ENCODE measurements at places on chromosomes 4 and X.

GRCh38 chrX:1477801-1478458, 25.2 kb upstream of the ASMTL start:
- no peak for DNase-seq

DNA sequence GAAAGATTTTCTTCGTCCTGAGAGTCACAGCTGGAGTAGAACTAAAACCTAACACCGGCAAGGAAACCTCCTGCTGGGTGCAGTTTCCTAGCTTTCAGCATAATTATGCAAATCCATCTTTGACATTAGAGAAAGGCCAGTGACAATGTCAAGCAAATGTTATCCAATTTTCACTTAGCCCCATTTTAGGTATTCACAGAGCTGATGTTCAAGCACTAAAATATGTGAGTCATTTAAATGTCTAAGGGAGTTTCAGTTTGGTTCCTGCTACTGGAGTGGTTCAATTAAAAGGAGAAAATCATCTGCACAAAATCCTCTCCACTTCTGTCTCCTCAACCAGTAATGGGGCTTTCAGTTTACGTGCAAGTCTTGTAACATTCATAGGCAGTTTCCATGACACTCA, 37.1 kb upstream of the AMOT start:
- DNase-seq, result no peak

DNA sequence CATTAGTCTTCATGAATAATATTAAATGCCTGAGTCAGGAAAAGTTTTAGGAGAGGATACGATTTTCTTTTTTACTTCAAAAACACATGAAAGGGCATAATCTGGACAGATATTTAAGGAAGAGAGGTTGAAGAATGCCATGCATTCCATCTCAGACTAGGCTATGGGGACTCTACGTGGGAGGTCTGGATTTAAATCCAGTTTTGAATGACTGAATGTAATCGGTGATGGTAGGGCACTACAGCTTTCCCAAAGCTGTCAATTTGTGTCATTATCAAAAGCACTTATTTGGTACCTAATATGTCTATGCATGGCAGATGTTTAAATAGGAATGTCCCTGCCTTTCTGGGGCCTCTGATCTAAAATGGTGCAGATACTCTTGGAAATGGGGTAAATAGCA, 59.3 kb upstream of the RPL34 start:
- DNase-seq, result no peak

DNA sequence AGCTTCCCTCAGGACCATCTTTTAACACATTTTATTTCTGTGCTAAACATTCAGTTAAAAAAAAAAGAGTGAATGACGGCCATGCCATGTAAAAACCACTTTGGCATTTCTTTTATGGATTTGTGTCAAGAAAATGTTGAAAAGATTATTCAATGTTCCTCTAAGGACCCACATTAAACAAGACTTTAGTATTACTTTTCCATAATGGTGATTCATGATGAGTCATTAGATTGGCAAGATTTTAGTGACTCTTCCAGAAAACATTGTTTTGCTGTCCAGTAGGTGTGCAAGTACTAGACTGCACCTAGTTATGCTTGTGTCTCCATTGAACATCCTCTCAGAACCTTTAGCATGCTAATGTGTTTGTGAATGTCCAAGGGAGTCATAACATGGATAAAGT, 748.6 kb downstream of the STPG2 start:
- DNase-seq, result no peak

- DNase-seq, result no peak
Observed at GRCh38 chrX:40871385-40872082, 136.2 kb upstream of the MED14 start.

GRCh38 chr4:8706216-8707044, 113.9 kb downstream of the CPZ start:
- DNase-seq, result no peak

DNA sequence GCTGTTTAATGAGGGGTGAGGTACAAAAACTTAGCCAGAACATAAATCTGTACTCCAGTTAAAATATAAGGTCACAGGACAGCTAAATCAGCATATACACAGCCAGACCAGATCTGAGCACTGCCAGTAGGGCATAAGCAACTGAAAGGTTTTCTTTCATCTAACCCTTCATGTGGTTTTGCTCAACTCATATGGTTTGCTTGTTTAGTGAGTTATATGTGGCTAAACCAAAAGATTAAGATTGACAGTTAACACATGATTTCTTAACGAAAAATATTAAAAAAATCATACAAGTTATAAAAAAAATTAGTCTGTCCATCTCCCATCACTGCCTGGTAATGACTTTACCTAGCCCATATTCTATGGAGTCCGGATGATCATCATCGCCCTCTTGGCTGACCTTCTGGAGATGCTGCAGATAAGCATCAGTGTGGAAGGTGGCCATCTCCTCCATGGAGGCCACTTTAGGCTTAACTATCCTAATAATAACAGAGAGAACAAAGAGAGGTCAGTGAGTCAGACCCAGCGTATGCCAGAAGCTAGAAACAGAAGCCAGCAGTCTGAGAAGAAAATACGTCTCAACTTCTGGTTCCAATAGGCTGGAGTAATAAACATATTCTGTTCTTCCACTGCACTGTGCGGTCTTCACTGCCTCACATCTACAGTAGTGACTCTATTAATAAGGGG, 4.1 kb downstream of the HDAC8 start:
- no peak for DNase-seq

DNA sequence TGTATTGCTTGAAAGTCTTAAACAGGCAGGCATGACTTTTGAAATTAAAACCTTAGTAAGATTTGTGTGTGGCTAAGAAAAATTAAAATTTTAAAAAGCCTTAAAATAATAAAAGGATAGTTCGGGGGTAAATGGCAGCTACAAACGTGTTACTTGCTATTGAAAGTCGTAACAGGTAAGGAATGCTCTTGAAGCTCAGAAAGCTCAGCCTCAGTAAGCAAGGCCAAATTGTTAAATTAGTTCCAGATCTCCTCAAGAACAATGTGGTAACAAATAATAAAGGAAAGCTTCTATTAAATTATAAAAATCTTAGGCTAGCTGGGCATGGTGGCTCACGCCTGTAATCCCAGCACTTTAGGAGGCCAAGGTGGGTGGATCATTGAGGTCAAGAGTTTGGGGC, 25.5 kb downstream of the PRMT9 start:
- no peak for DNase-seq

- no peak for DNase-seq
Observed at GRCh38 chrX:39969819-39970504, 127.8 kb downstream of the BCOR start.

- no peak for DNase-seq
Observed at GRCh38 chrX:143571521-143571920, 54.2 kb upstream of the SPANXN3 start.
